AG08395 (cell line): ENCODE measurements at places on chromosomes 2 and 18.

- DNase-seq, result peak; percentile 38
Observed at GRCh38 chr2:14975381-14975780, 342.9 kb downstream of the LRATD1 start.

GRCh38 chr2:21269382-21269781 lies 145.6 kb downstream of the TDRD15 start:
- no peak for DNase-seq

- peak; percentile 31 for DNase-seq
Observed at GRCh38 chr18:36828157-36828629, 609 bp downstream of the TPGS2 start.

GRCh38 chr2:11456251-11456650 lies 9.7 kb downstream of the E2F6 start:
- DNase-seq, result no peak

DNA sequence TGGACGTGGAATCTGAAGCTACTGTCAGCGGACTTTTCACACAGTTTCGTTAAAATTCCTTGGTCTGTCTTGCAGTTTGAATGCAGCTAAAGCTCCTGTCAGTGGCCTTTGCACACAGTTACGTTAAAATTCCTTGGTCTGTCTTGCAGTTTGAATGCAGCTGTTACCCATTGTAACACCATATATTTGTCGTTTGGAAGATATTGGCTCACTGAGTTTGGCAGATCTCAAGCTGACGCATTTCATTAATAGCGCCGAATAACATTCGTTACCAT lies 1.0 kb downstream of the LIMS1 start:
- DNase-seq, result no peak

GRCh38 chr2:636641-637405 lies 40.4 kb downstream of the TMEM18 start:
- DNase-seq, result peak; percentile 80

- DNase-seq, result peak; percentile 11
Observed at GRCh38 chr2:156405586-156405985, 30.6 kb upstream of the GPD2 start.

DNA sequence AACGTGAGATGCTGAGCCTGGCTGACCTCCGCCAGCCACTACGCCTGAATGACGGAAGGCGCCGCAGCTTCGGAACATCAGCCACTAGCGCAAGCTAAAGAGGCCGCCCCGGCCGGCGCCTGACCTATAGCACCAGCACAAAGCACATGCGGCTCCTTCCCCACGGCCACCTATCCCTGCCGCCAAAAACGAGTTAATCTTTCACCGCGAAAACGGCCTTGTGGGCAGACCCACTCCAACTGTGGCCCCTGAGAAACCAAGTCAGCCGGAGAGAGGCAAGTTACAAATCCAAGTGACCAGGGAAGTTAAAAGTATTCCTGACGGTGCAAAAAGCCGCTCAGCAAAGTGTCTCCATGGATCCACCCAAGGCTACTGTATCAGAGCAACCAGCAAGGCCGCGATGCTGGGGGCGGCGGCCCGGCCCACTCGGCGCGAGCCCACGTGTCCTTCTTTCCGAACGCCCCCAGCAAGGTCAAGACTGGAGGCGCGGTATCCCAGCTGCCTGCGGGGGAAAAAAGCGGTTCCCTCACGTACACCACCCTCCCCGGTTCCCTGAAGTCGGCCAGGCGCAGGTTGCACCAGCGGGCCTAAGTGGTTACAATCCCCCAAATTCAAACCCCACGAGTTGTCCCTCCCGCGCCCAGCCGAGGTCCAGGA lies 575 bp downstream of the HSPD1 start:
- peak; percentile 47 for DNase-seq

GRCh38 chr18:38575023-38575422 lies 1009.4 kb upstream of the CELF4 start:
- no peak for DNase-seq

- DNase-seq, result no peak
Observed at GRCh38 chr2:98478907-98479306, 34.2 kb downstream of the INPP4A start.

GRCh38 chr2:229539628-229540027 lies 174.7 kb downstream of the DNER start:
- DNase-seq, result no peak

GRCh38 chr2:63488118-63488713 lies 100.1 kb downstream of the WDPCP start:
- peak; percentile 43 for DNase-seq

- no peak for DNase-seq
Observed at GRCh38 chr2:240892925-240893324, 3.0 kb downstream of the MAB21L4 start.
